ENCODE measurements at places on chromosomes 16 and 17.

GRCh38 chr16:12255919-12256665, 279.6 kb downstream of the SNX29 start:
- no peak for DNase-seq

- no peak for DNase-seq
Measured at GRCh38 chr17:77607606-77608005, 350.9 kb upstream of the TNRC6C start.

GRCh38 chr17:12985431-12986293, 32.2 kb downstream of the ELAC2 start:
- no peak for DNase-seq

GRCh38 chr16:64654178-64654577, 467.7 kb downstream of the CDH11 start:
- DNase-seq, result no peak

DNA sequence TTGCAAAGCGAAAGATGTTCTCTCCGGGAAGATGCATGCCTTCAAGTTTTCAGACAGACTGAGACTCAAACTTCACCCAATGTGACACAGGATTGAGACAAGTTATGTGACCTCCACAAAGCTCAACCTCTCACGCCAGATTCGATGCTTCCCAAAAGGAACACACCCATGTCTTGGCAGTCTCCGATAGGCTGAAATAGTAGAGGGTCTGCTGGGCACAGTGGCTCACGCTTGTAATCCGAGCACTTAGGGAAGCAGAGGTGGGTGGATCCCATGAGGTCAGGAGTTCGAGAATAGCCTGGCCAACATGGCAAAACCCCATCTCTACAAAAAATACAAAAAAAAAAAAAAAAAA, 22.1 kb downstream of the ZFHX3 start:
- no peak for DNase-seq

GRCh38 chr17:70102531-70102930, 27.5 kb downstream of the KCNJ16 start:
- no peak for DNase-seq

DNA sequence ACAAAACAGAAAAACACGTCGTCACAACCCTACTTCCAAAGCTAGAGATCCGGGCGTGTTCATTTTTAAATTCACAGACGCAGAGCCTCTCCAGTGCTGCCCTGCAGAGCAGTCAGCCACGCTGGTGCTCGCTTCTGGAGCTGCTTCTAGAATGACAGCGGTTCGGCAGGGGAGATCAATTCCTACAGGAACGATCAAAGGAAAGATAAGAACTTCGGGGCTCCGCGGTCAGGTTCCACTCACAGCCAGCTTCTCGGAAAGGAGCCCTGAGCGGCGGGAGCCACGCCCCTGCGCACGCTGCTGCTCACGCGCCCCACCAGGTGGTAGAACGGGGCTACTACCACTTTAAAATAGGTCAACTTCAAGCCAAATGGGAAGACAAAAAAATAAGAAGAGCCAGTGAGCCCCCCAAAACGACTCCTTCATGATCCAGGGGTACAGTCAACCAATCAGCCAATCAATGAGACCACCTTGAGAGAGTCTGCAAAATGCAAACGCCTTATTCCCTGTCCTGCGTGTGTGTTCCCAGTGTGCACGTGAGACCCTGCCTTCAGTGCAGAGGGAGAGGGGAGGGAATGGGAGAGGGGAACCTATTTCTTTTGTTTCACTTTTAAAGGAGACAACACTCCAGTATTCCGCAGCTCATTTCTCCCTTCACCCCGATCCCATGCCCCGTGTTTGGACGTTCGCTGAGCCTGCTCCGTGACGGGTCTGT, 209.7 kb downstream of the RBFOX3 start:
- peak; percentile 48 for DNase-seq

DNA sequence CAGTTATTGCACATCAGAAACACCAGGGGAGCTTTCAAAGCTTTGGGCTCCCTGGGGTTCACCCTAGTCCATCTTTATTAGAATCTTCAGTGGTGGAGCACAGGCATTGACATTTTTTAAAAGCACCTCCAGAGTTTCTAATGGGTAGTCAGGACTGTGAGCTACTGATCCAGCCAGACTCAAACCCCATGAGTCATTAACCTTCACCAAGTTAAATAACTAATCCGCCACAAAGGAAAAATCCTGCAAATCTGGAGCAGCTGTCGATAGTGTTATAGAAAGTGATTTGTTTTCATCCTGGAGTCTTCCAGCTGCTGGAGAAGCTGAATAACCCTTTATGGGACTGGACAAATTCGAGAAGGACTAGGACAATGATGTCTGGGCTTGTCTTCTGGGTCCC, 93.2 kb upstream of the PIRT start:
- no peak for DNase-seq

GRCh38 chr17:64377769-64378282, 12.8 kb downstream of the PECAM1 start:
- no peak for DNase-seq

- peak; percentile 76 for DNase-seq
Measured at GRCh38 chr17:45051060-45051719, at the start of gene DCAKD. DCAKD (minus strand) TSS chr17:45051632; CDS start chr17:45034885, 16,747 bp downstream.

GRCh38 chr17:79695797-79696609, 34.7 kb upstream of the ENPP7 start:
- DNase-seq, result no peak

DNA sequence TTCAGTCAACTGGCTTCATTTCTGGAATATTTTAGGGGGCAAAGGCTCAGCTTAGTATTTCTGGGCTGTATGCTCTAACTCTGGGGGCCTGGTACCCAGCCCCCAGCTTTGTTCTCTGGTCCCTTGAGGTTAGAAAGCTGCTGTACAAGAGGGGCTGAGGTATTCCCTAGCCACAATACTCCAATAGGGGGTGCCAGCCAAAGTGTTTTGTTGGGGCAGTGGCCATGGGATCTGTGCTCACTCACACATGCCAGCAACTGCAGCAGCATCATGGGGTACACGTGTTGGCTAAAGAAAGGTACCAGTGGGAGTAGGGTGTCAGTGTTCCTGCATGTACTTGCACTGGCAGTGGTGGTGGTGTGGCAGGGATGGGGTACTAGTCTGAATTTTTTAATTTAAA, 257.3 kb downstream of the CA10 start:
- no peak for DNase-seq

DNA sequence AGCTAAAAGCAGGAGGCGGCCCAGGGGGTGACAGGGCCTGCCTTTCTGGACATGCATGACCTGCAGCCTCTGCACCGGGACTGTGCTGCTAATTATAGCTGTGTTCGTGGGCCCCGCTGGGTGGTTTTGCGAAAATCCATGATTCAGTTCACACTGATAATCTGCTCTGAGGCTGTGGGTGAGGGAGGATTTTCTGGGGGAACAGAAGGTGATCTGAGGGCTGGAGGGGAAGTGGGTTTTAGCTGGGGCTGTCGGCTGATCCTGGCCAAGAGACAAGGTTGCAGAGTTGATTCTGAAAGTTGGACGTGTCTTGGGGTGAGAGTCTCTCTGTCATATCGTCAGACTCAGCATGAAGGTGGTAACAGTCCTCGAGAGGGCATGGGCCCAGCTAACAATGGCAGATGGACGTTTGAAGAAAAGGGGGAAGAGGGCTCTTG, 187.5 kb upstream of the ZNF469 start:
- DNase-seq, result no peak

GRCh38 chr17:27471321-27472269, 15.3 kb downstream of the KSR1 start:
- DNase-seq, result peak; percentile 39

DNA sequence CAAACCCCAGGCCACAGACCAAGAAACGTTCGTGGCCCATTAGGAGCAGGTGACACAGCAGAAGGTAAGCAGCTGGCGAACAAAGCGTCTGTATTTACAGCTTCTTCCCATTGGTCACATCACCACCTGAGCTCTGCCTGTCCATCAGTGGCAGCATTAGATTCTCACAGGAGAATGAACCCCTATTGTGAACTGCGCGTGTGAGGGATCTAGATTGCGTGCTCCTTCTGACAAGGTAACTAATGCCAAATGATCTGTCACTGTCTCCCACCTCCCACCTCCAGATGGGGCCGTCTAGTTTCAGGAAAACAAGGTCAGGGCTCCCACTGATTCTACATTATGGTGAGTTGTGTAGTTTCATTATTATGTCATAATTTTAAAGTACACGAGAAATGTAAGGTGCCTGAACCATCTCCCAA, 186.3 kb downstream of the CPPED1 start:
- no peak for DNase-seq

DNA sequence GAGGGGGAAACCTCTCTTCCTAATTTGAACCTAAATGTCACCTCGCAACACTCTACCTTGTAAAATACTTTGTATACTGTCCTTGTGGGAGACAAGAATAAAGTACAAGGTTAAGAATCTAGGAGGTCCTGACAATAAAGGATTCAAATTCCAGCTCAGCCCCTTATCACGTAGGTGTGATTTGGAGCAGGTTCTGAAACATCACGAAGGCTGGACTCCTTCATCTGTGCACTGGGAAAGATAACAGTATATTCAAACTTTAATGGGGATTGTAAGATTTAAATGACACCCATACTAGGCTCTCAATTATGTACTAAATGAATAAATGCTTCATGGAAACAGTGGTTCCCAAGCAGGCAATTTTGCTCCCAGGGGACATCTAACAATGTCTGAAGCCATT, 2.1 kb downstream of the TXNDC11 start:
- no peak for DNase-seq

DNA sequence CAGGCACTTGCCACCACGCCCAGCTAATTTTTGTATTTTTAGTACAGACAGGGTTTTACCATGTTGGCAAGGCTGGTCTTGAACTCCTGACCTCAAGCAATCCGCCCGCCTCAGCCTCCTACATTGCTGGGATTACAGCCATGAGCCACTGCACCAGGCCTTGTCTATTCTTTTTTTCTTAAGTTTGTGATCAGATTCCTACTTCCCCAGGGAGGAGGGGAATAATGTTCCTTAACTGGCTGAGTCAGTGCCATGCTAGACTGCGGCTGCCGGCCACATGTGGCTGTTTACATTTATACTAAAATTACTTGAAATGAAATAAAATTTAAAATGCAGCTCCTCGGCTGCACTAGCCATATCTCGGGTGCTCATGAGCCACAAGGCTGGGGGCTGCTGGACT, 27.8 kb upstream of the USP36 start:
- no peak for DNase-seq

DNA sequence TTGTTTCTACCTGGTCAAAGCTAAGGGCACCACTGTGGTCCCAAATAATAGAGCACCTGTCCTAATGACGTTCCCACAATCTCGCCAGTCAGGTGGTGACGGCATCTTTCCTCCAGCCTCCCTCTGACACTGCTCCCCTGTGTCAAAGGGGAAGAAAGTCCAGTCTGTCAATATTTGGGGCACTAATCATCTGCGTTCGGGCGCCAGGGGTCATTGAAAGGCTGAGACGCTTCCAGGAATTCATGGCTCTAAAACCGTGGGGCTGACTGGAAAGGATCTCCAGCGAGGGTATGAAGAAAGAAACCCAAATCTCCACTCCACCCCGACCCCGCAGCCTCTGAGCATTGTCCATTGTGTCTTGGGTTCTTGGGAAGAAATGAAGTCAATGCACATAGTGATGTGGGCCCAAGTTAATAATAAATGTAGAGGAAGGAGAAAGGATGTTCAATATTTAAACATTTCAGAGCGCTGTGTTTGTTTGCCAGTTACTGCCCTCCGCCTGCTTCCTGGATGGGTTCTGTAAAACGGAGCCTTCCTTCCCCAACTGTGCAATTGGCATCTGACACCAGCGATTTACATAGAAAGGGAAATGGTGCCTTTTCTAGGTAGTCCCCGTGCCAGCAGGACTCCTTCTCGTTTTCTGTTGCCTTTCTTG, 103.2 kb downstream of the SOCS1 start:
- no peak for DNase-seq

- DNase-seq, result no peak
Measured at GRCh38 chr16:31869511-31870201, 4.0 kb upstream of the ZNF267 start.

DNA sequence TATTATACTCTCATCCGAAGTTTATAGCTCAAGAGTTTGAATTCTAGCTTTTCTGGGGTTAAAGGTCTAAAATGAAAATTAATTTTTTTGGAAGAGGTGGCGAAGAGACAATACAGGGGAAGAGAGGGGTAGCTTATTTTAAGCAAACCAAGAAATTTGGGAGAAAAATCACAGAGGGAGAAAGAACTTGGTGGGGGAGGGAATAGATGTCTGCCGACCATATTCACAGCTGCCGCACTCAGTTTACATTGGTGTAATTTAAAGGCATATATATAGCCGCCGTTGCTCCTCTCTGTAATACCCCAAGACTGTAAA, 6.5 kb upstream of the ZFHX3 start:
- DNase-seq, result no peak

DNA sequence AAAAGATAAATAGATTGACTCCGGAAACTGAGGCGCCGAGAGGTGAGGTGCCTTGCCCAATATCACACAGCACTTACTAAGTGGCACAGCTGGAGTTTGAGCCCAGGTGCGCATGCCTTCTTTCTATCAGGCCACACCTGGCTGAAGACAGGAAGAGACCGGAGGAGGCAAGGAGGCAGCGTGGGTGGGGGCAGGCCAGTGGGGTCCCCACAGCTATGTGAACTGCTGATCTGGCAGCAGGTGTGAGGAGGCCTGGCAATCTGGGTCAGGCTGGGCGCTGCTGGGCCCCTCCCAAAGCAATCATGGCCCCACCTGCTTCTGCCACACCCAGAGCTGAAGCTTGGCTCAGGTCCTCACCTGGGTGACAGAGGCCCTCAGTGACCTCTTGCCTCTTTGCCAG, 1.9 kb upstream of the GDPD3 start:
- no peak for DNase-seq

DNA sequence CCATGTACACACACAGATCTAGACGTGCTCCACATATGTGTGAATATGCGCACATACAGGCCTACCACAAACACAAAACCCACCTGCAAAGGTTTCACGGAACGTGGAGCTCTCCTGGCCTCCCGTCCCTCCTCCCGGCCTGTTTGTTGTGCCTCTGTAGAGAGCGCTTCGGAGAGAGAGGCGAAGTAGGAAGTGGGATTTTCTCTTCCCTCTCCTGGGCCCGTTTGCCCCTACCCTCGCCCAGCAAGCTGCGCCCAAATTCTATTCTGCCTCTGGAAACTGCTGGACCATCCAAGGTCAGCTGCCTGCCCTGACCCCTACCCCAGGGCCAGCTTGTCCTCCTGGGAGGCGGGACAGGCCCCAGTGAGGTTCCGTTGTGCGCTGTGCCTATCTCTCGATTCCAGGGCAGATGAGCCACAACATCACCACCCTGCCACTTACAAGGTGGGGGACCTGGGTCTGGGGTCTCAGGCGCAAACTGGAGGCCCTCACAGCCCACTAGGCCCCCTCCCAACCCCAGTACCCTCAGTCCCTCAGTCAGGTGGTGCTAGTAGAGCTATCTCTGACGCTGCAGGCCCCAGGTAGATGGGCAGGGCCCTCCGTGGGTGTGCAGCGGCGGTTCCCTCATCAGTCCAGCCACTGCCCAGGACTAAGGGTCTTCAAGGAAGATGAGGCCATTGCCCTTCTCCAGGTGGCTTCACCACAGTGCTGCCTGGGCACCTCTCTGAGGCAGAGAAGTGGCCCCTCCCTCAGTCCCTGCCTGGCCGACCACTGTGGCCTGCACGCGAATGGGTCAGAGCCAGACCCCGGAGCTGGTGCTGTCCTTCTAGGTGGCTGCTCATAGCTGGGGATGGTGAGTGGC, 54.2 kb downstream of the BEAN1 start:
- no peak for DNase-seq

Measured in stimulated activated CD8-positive, alpha-beta memory T cell treated with anti-CD3 and anti-CD28 coated beads, Interleukin-4, amount 100 ng/mL, for 1 hour (primary cell).